Cardiac muscle cell (in vitro differentiated cells and primary cell): ENCODE measurements at places on chromosomes 2 and 18. TPM values are rescaled to one million over a fixed set of nuclear protein-coding genes. Genes with fewer than 3 reads are reported as not detected.

CYP26B1 gene
- 0.65 and 1.2 TPM in 2 replicates for polyA plus RNA-seq

SRD5A2 gene
- polyA plus RNA-seq = not detected in 2 replicates

ATP8B1 gene
- 0.17 TPM in 1 of 2 replicates, not detected in the other for polyA plus RNA-seq

PDE1A gene
- 0.60 TPM in 1 of 2 replicates, not detected in the other for polyA plus RNA-seq

DPP4 gene
- 0.09 TPM in 1 of 2 replicates, not detected in the other for polyA plus RNA-seq

SIGLEC15 gene
- 0.62 TPM in 1 of 2 replicates, not detected in the other for polyA plus RNA-seq

GALNT13 gene
- polyA plus RNA-seq = 1.3 and 2.2 TPM in 2 replicates

SMAD4 gene
- polyA plus RNA-seq = 75.5 and 90.0 TPM in 2 replicates

CELF4 gene
- polyA plus RNA-seq = 2.1 and 4.3 TPM in 2 replicates

PSMA8 gene
- polyA plus RNA-seq = not detected in 2 replicates

CCDC121 gene
- 5.1 and 6.1 TPM in 2 replicates for polyA plus RNA-seq

RAX gene
- 0.12 and 0.21 TPM in 2 replicates for polyA plus RNA-seq

ERICH2 gene
- polyA plus RNA-seq = 2.9 and 6.2 TPM in 2 replicates

CROCC2 gene
- polyA plus RNA-seq = not detected in 2 replicates

MDH1B gene
- polyA plus RNA-seq = 1.4 and 1.8 TPM in 2 replicates

SLC23A3 gene
- 0.11 TPM in 1 of 2 replicates, not detected in the other for polyA plus RNA-seq

TACR1 gene
- polyA plus RNA-seq = not detected in 2 replicates

GPR155 gene
- 7.9 and 8.5 TPM in 2 replicates for polyA plus RNA-seq

CD302 gene
- 0.65 and 1.3 TPM in 2 replicates for polyA plus RNA-seq

SPDYA gene
- polyA plus RNA-seq = 1.3 and 2.1 TPM in 2 replicates
